Brain (organoid and tissue), 16 donors: ENCODE measurements at places on chromosomes 3 and 15. TPM values are rescaled to one million over a fixed set of nuclear protein-coding genes. Genes with fewer than 3 reads are reported as not detected.

The C2CD4B gene
- polyA plus RNA-seq: 0.20 TPM

The IL1RAP gene
- polyA plus RNA-seq: 2.1 TPM

The PP2D1 gene
- not detected for polyA plus RNA-seq

The ACSBG1 gene
- 34.7 TPM for polyA plus RNA-seq

The ETV5 gene
- 8.5 TPM for polyA plus RNA-seq

The CPEB1 gene
- polyA plus RNA-seq: 13.5 TPM

The GOLGA6L7 gene
- not detected for polyA plus RNA-seq

The SNX33 gene
- 4.3 TPM for polyA plus RNA-seq

The TLR9 gene
- polyA plus RNA-seq: 0.19 TPM

The STRA6 gene
- polyA plus RNA-seq: 1.1 TPM

The CYP1A2 gene
- not detected for polyA plus RNA-seq

The TRAIP gene
- polyA plus RNA-seq: 6.8 TPM

The LYZL4 gene
- polyA plus RNA-seq: not detected

The MCTP2 gene
- 1.5 TPM for polyA plus RNA-seq

The NAA80 gene
- polyA plus RNA-seq: 14.0 TPM

The REC114 gene
- polyA plus RNA-seq: not detected

The PARP9 gene
- 7.1 TPM for polyA plus RNA-seq

The CHST13 gene
- 0.48 TPM for polyA plus RNA-seq

The DUSP7 gene
- polyA plus RNA-seq: 15.2 TPM

The SEMA6D gene
- polyA plus RNA-seq: 10.2 TPM

The NR1I2 gene
- polyA plus RNA-seq: not detected

The NCEH1 gene
- 4.2 TPM for polyA plus RNA-seq

The PDZRN3 gene
- polyA plus RNA-seq: 14.2 TPM

The STAB1 gene
- 10.7 TPM for polyA plus RNA-seq

The FOXL2NB gene
- polyA plus RNA-seq: not detected

The MESP2 gene
- 1.6 TPM for polyA plus RNA-seq

The CKMT1B gene
- 43.7 TPM for polyA plus RNA-seq

The TF gene
- polyA plus RNA-seq: 1,472 TPM

The RNF168 gene
- 5.1 TPM for polyA plus RNA-seq

The MITF gene
- polyA plus RNA-seq: 1.6 TPM

The HIGD2B gene
- polyA plus RNA-seq: not detected

The TWF2 gene
- polyA plus RNA-seq: 49.4 TPM

The RYR3 gene
- 1.0 TPM for polyA plus RNA-seq

The CHRNA5 gene
- 3.9 TPM for polyA plus RNA-seq

The UROC1 gene
- 0.10 TPM for polyA plus RNA-seq

The DBR1 gene
- 6.0 TPM for polyA plus RNA-seq

The ACAN gene
- polyA plus RNA-seq: 0.53 TPM

The CPNE9 gene
- 2.7 TPM for polyA plus RNA-seq

The DUOXA1 gene
- polyA plus RNA-seq: 1.5 TPM

The FOXP1 gene
- 7.7 TPM for polyA plus RNA-seq

The PTH1R gene
- 10.9 TPM for polyA plus RNA-seq

The ARIH2 gene
- 29.7 TPM for polyA plus RNA-seq

The CEMIP gene
- polyA plus RNA-seq: 4.5 TPM

The SAMD7 gene
- not detected for polyA plus RNA-seq

The FETUB gene
- polyA plus RNA-seq: not detected

The TRH gene
- polyA plus RNA-seq: 13.8 TPM

The NGLY1 gene
- polyA plus RNA-seq: 7.8 TPM

The AMT gene
- polyA plus RNA-seq: 2.7 TPM

The GHSR gene
- polyA plus RNA-seq: not detected

The FGF7 gene
- not detected for polyA plus RNA-seq

The CHRD gene
- polyA plus RNA-seq: 3.9 TPM

The GABRR3 gene
- not detected for polyA plus RNA-seq

The ARNT2 gene
- polyA plus RNA-seq: 65.6 TPM

The IGSF10 gene
- polyA plus RNA-seq: 10.2 TPM

The CPB1 gene
- polyA plus RNA-seq: 0.75 TPM
